ENCODE measurements at places on chromosomes 12 and 14. TPM values are rescaled to one million over a fixed set of nuclear protein-coding genes. Genes with fewer than 3 reads are reported as not detected.

The RNASE3 gene
- polyA plus RNA-seq, result not detected

The SLC38A2 gene
- 19.2 TPM for polyA plus RNA-seq

The SELPLG gene
- polyA plus RNA-seq, result 6.7 TPM

The IL31 gene
- not detected for polyA plus RNA-seq

The LTBR gene
- 85.2 TPM for polyA plus RNA-seq

The ACACB gene
- polyA plus RNA-seq, result 5.3 TPM

The FRMD6 gene
- polyA plus RNA-seq, result 1.6 TPM

The LPAR5 gene
- polyA plus RNA-seq, result 6.0 TPM

The OR6C74 gene
- polyA plus RNA-seq, result not detected

The RNF212B gene
- not detected for polyA plus RNA-seq

The ARF6 gene
- 117 TPM for polyA plus RNA-seq

The CCDC38 gene
- not detected for polyA plus RNA-seq

The EFS gene
- polyA plus RNA-seq, result 2.9 TPM

The ZCRB1 gene
- polyA plus RNA-seq, result 42.6 TPM

The ASCL1 gene
- polyA plus RNA-seq, result 0.60 TPM

The C2CD5 gene
- polyA plus RNA-seq, result 40.7 TPM
